ENCODE measurements at places on chromosomes 2 and 18.

DNA sequence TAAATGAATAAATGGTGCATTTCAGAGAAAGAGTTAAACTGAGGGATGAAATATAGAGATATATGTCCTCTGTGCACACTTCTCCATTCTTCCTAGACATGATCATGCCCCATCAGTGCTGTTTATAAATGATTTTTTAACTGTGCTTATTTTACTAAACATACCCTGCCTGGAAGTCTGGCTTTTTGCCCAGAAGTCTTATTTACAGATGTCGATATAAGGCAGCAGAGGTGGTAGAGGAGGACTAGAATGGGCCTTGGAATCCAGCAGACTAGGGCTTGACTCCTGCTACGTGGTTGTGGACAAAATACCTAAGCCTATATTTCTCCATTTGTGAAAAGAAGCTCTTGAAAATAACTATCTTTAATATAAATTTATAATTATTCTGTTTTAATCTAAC is 355.5 kb downstream of the RAD51AP2 start:
- no peak for DNase-seq

GRCh38 chr2:170098626-170099312 is 79.2 kb upstream of the MYO3B start:
- no peak for DNase-seq

DNA sequence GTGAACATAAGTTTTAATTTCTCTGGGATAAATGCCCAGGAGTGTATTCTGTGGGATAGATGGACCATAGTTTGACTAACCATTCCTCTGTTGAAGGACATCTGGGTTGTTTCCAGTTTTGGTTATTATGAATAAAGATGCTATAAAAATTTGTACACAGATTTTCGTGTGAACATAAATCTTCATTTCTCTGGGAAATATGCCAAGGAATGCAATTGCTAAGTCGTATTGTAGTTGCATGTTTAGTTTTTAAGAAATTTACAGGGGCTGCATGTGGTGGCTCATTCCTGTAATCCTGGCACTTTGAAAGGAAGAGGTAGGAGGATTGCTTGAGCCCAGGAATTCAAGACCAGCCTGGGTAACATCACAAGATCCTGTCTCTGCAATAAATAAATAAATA is 6.9 kb upstream of the SLC11A1 start:
- peak; percentile 59 for DNase-seq

DNA sequence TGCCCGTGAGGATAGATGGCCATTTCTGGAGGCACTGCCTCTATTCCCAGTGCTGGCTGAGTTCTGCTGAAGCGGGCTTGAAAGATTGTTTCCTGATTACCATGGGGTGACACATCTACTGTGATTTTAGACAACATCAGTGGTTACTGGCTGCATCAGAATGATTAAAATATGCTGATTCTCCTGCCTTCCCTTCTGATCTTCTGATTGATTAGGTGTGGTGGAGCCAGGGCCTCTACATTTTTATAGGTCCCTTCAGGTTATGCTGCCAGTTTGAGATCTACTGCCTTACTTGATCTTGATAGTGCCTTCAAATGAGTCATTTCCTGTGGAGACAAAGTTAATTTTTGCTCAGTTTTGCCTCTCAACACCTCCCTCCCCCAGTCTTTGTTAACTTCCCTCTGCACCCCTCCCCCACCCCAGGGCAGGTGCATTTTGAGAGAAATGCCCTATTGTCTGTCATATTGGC is 31.6 kb upstream of the SNORC start:
- no peak for DNase-seq

DNA sequence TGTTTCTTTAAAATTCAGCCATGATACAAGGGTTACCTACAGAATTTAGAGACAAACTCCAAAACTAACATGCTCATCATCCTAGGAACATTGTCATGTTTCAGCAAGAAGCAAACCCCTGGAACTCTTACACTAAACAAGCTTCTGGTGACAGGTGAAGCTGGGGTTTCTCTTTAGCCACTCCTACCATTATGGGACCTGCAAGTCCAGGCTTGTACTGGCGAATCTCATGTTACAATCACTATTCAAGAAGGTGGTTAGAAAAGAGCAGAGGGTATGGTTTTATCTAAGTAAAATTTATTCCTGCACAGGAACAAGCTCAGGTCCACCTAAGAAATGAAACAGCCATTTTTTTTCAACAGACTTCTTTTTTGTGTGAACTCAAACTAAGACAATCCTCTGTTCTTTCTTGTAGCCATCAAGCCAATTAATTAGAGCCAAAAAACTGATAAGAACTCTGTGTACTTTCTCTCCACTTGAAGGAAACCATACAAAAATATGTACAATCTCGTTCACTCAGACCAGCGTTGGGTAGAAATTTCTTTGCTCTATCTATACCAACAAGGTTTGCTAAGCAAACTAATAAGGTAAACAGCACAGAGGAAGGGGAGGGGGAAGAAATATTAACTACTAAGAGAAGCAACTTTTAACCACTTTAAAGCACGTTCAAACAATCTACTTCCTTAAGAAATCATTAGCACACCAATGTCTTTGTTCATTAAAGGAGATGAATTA is 63.3 kb upstream of the NEDD4L start:
- peak; percentile 32 for DNase-seq

DNA sequence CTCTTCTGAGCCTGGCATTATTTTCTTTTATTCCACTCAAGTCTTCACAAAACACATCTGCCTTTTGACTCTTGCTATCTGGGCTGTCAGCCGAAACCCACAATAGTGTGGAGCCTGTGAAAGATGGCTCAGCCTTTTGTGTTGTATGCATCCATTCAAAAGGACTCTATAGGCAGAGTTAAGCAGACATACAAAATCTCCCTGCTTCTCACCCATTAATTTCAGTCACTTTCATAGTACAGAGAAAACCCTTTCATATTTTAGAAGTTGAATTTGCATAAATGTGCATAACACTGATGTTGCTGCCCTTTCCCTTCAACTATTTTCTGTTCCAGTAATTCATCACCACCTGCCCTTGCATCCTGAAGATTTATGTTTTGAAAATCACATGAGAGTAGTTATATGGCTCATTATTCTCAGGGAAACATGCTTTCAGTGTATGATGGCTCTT is 154.6 kb downstream of the EVA1A start:
- DNase-seq, result no peak

DNA sequence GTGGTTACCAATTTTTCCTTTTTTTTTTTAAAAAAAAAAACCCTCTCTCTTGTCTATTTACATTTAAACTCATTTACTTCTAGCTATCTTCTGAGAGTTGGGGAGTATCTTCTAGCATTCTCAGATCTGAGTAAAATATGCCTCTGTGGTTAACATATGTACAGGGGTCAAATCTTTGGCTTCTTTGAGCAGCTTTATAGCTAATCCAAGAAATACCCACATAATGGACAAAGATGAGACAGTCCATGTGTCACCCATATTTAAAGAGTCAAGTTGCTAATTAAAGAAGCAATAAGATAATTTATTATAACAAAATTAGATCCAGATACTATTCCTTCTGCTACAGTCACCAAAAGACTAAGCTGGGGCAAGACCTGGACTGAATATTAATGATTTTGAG is 139.0 kb upstream of the HNRNPA3 start:
- DNase-seq, result no peak

DNA sequence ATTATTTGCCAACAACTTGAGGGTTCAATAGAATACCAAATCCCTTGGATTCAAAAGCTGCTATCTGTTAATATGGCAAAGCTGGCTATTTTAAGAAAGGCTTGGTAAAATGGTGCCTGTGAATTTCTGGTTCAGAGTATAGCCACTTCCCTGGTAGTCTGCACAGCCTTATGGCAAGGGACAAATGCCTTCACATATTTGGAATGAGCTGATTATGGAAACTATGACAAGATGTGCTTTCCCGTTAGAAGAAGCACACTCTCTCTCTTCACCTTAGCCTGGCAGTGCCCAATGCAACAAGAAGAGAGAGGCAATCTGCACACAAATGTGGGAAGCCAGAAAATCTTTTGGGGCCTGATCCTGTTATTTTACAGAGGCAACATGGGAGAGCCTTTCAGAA is 47.5 kb upstream of the MAP3K20 start:
- no peak for DNase-seq

DNA sequence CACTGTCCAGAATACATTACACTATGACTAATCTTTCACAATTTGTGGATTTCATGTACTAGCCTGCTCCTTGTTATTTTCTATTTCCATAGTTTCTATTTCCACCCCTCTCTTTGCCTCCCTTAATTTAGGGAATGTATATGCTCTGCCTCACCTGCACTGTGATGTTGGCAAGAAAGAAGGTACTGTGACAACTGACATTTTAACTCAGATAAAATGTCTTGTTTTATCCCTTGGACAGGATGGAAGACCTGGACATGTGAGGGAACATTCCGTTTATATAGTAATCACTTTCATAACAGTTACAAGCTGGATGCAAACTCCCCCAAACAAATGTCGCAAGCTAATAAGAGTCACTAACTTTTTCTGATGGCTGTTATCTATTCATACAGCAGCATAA is 21.5 kb upstream of the DSG3 start:
- DNase-seq, result no peak

- no peak for DNase-seq
Measured at GRCh38 chr2:758073-758820, 81.0 kb upstream of the TMEM18 start.

- peak; percentile 88 for DNase-seq
Measured at GRCh38 chr2:43224131-43224570, 2.3 kb downstream of the ZFP36L2 start.

DNA sequence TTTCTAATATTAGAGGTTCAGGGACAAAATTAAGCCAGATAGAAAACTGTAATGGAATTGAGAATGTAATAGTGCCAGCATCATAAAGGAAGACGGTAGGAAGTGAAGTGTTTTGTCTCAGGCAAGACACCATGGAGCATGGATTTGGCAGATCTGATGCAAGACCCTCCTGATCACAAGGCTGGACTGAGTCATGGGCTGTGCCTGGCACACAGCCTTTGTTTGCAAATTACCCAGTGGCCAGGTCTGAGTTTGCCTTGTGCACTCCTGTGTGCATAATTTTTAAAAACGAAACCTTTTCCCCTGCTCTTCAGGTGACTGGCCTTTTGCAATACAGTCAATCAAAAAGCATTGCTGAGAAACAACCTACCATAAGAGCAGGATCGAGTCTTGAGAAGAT is 2.0 kb upstream of the UPP2 start:
- DNase-seq, result peak; percentile 3

GRCh38 chr2:239673641-239674040 is 272.8 kb upstream of the HDAC4 start:
- DNase-seq, result no peak

DNA sequence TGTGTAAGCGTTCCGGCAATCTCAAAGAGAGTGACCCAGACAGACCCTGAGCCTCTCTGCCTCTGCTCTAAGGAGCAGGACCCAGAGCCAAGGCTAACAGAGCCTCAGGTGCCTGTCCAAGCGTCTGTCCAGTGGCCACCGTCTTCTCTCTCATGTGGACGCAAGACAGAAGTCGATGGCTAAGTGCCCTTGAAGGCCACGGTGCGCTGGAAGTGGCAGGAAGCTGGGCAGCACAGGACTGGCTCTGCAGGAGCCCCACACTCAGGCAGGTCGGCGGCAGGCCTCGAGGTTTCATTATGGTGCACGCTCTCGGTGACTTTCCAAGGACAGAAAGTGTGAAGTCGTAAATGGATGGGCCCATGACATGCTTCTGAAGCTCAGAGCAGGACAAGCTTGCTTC is 49.1 kb downstream of the HDAC4 start:
- DNase-seq, result no peak

Data from myocyte (in vitro differentiated cells).